Stimulated activated CD4-positive, alpha-beta T cell treated with anti-CD3 and anti-CD28 coated beads, Interleukin-12 subunit alpha, Interleukin-12 subunit beta, amount 100 ng/mL, for 24 hours (primary cell): ENCODE measurements at places on chromosomes 3 and 15.

GRCh38 chr3:30437171-30437601 is 169.2 kb upstream of the TGFBR2 start:
- no peak for DNase-seq

DNA sequence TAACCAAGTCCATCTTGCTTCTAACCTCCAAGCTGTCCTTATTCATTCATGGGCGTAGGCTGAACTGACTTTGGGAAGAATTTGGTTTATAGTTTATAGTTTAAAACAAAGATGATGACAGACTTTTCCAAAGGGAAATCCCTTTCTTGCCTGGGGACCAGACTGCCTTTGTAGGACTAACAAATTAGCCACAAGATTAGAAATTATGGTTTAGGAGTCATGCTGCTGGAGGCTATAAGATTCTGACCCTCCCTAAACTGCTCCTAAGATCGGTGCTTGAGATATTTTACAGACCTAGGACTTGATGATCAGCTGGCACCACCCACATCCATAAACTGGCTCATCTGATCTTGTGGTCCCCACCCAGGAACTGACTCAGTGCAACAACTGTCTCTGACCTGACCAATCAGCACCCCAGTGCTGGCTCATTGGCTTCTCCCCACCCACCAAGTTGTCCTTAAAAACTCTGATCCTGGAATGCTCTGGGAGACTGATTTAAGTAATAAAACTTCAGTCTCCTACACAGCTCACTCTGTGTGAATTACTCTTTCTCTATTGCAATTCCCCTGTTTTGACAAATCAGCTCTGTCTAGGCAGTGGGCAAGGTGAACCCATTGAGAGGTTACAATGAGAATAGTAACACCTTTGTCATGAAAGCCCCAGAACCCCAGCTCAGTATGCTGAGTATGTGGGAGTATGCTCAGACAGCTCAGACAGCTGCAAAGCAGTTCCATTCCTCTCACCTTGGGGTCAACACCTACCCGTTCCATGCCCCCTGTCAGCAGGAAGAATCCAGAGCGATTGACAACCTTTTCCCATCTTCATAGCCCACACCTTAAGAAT is 51.6 kb upstream of the C15orf39 start:
- DNase-seq, result no peak

- DNase-seq, result no peak
These were observed 614.8 kb upstream of the BCHE start for GRCh38 chr3:166451997-166452396.

DNA sequence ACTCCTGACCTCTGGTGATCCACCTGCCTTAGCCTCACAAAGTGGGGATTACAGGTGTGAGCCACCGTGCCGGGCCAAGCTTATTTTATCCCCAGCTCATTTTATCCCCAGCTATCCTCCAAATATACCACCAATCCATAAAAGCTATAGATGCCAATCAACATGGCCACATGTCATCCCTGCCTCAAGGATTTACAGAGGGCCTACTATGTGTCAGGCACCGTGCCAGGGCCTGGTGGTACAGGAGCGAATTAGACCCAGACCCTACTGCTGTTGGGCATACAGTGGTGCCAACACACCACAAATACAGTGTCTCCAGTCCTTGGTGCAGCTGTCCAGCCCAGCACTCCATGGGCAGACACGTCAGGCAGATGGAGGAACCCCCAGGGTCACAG is 73.4 kb downstream of the SCN5A start:
- DNase-seq, result no peak

- DNase-seq, result no peak
These were observed 647.9 kb downstream of the GRM7 start for GRCh38 chr3:7508821-7509220.

- DNase-seq, result no peak
These were observed 86.2 kb downstream of the TBC1D5 start for GRCh38 chr3:17656264-17656663.

- DNase-seq, result no peak
These were observed 248.1 kb upstream of the C2CD4B start for GRCh38 chr15:62413153-62413552.

GRCh38 chr3:187519428-187519890 is 150.7 kb downstream of the SST start:
- no peak for DNase-seq

GRCh38 chr15:74414603-74415338 is 19.0 kb downstream of the SEMA7A start:
- no peak for DNase-seq

DNA sequence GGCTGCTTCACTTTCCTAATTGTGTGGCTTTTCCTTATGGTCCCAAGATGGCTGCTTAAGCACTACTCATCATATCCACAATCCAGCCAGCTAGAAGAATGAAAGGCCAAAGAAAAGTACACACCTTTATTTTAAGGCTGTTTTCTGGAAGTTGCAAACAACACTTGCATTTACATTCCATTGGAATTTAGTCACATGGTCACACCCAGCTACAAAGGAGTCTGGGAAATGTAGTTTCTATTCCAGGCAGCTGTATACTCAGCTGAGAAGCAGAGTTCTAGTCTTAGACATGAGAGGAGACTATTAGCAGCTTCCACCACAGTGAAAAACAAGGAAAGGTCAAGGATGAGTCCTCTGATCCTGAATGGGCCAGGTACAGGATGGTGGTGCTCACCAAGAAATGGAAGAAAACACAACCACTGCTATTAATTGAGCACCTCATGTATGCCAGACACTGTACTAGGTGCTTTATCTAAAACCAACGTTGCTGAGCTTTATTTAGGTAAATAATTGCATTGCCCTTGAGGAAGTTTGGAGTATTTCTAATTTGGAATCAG is 28.0 kb upstream of the ATG7 start:
- no peak for DNase-seq

- DNase-seq, result no peak
These were observed 53.4 kb downstream of the FILIP1L start for GRCh38 chr3:100060685-100061484.

DNA sequence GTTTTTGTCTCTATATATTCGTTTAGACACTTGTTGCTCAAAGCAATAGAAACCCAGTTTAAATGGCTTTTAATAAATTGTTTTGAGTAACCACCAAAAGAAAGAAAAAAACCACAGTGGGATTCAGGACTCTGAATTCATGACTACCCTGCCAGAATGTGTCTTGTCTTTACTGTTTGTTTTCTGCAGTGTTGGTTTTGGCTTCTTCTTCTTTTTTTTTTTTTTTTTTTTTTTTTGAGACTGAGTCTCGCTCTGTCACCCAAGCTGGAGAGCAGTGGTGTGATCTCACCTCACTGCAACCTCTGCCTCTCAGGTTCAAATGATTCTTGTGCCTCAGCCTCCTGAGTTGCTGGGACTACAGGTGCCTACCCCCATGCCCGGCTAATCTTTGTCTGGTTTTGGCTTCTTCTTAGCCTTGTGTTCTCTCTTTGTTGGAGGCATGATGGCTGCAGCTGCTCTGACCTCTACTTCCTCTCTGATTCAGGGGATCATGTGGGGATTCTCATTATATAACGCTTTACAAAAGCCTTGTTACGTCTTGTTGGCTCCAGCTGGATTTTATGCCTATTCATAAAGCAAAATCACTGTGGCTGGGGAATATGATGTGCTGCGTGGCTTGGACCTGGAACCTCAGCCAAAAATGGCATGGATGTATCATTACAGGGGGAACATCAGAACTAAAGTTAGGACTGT is 54.0 kb downstream of the PLS1 start:
- DNase-seq, result no peak

DNA sequence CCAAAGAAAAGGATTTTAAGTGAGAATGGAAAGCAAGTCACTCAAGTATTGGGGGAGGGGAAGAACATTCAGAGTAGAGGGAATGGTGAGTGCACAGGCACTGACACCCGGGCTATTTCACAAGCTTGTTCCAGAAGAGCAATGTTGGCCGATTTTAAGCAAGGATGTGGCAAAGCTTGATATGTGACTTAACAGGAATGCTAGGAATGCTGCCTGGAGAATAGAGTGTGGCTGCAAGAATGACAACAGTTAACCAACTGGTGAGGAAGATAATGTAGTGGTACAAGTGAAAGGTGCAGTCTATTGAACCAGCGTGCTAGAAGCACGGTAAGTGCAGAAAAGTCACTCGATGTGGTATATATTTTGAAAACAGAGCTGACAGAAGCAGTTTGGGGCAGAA is 6.2 kb upstream of the CCDC80 start:
- DNase-seq, result no peak
